ENCODE measurements at places on chromosomes 3 and 15. TPM values are rescaled to one million over a fixed set of nuclear protein-coding genes. Genes with fewer than 3 reads are reported as not detected.

- DNase-seq, result no peak
Measured at GRCh38 chr15:89492111-89492641, 4.2 kb downstream of the RHCG start.

- DNase-seq, result no peak
Measured at GRCh38 chr3:197847866-197848401, 56.9 kb downstream of the LRCH3 start.

- DNase-seq, result no peak
Measured at GRCh38 chr15:50824514-50824913, 59.0 kb upstream of the SPPL2A start.

DNA sequence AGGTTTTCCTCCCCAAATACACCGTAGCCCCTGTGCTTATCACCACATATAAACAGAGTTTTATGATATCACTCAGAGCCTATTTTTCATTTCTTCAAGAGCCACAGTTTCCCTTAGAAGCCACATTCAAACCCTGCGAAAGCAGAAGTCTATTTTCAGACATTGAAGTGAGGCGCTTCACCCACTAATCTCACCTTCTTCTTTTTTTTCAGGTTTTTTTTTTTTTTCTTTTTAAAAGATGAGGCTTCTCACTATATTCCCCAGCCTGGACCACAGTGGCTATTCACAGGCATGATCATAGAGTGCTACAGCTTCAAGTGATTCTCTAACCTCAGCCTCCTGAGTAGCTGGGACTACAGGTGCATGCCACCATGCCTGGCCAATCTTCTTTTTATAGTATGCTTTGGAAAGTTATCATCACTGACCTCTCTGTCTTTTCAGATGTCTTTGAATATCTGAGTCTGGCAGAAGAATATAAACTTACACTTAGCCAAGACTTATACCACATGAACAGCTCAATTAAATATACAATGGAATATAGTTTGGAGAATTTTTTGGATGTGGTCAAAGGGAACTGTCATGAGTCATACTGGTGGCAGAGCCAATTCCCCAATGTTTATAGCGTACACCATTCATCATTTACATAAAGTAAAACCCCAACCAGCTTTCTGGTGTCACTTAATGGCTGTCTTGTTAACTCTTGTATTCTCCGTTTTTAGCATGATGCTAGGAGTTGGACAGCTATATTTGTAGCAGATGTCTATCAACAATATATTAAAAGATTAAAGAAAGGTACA is 59.7 kb upstream of the CCDC50 start:
- DNase-seq, result no peak

GRCh38 chr3:42533161-42533897 is 30.9 kb downstream of the VIPR1 start:
- DNase-seq, result no peak

REC114 gene
- not detected for total RNA-seq

Data from skin of body (tissue), 3 donors.